ENCODE measurements at places on chromosomes 7 and 10.
A peak's percentile ranks its signal among the peaks of the same experiment; 100 is the strongest.

- no peak for DNase-seq
Observed at GRCh38 chr7:114112806-114113205, 194.0 kb upstream of the PPP1R3A start.

DNA sequence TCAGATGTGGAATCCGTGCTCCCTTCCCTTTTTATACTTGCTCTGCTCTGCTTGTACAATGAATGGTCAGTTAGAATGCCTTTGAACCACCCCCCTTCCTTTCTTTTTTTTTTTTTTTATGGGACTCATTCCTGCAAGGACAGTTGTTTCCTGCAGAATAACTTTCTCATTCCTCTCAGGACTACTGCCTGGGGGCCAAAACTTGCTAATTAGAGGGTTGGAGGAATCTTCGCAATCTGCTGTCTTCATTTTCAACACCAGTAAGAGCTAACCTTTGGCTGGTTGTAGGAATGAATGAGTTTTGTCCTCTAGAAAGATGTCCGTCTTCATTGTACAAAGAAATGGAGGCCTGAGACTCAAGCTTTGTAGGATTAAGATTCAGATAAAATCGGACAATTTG is 868.1 kb downstream of the LRMDA start:
- DNase-seq: no peak

DNA sequence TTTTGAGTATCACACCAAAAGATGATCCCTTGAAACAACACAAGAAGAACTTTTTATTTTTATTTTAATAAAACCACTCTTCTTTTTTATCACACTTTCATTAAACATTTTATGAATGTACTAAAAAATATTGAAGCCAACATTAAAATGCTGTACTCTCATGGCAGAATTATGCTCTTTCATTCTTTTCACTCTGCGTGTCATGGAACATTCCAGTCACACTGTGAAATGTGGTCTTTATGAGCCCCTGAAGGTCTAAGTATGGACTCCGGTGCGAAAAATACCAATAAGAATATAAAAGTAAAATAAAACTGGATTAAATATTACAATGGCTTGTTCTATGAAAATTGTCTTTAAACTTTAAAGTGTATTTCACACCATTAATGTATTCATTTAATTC is 148.4 kb downstream of the TMEM26 start:
- no peak for DNase-seq

DNA sequence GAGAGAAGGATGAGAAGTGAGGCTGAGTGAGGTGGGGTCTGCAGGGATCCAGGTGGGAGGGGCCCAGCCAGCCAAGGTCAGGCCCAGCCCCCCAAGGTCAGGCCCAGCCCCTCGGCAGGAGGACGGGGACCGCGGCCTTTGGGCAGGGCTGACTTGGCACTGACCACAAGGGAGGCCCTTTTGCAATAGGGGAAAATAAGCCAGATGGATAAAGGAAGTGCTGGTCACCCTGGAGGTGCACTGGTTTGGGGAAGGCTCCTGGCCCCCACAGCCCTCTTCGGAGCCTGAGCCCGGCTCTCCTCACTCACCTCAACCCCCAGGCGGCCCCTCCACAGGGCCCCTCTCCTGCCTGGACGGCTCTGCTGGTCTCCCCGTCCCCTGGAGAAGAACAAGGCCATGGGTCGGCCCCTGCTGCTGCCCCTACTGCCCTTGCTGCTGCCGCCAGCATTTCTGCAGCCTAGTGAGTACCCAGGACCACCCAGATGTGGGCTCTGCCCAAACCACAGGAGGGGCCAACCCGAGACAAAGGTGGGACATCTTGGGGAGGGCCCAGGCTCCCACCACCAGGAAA is at the start of gene PILRA:
Gene PILRA (plus strand): TSS at position 227 of the 571 bp plus-strand sequence. CDS start 170 bp downstream, at position 397.
- DNase-seq: no peak

GRCh38 chr10:29767968-29768367 is 133.2 kb upstream of the SVIL start:
- DNase-seq: no peak

GRCh38 chr10:126227762-126228134 is 160.5 kb downstream of the ADAM12 start:
- DNase-seq: peak; percentile 63

GRCh38 chr7:157032644-157033482 is 22.4 kb upstream of the MNX1 start:
- no peak for DNase-seq

DNA sequence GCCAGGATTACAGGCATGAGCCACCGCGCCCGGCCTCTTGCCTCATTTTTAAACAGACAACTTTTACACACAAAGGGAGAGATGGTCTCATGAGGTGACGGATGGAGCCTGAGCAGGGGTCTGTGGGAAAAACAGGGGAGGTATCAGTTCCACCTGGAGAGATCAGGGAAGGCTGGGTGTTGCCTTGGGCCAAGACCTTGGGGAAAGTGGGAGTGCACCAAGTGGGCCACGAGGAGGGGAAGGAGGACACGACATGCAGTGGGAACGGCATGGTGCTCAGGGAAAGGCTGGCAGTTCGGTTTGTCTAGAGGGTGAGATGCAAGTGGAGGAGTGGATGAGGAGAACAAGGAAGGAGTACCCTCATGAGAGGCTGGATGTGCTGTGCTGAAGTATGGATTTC is 8.9 kb upstream of the ZNF777 start:
- DNase-seq: no peak

GRCh38 chr7:131244259-131244852 is 83.3 kb upstream of the MKLN1 start:
- peak; percentile 87 for DNase-seq

GRCh38 chr7:90320801-90321494 is at the start of gene FAM237B:
TSS of gene FAM237B (minus strand) at chr7:90321304. CDS start at chr7:90319748, 1,556 bp downstream.
- DNase-seq: no peak

DNA sequence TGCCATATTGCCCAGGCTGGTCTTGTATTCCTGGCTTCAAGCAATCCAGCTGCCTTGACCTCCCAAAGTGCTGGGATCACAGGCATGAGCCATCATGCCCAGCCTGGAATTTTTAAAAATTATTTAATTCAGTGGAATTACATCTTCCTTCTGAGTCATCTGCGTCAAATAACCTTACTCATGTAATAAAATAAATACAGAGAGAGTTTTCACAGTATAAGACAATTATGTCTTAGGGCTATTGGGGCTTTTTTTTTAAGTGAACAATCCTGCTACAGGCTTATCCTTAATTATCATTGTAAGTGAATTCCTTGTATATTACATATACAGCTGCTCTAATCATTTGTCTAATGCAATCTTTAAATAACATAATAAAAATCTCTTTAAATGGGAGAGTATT is 108.3 kb downstream of the MAPK8 start:
- DNase-seq: no peak

Data from SW 1271 (cell line).